Activated CD4-positive, alpha-beta T cell treated with anti-CD3 and anti-CD28 coated beads, Interleukin-2, Interleukin-4, amounts not matched to agents 100 ng/mL and 50 ng/mL, durations not matched to agents 16 hours and 8 hours (primary cell): ENCODE measurements at places on chromosomes 5 and 9.

GRCh38 chr9:88852794-88853193, 138.5 kb upstream of the S1PR3 start:
- DNase-seq = no peak

GRCh38 chr9:80932947-80933780, 756.2 kb downstream of the TLE1 start:
- no peak for DNase-seq

DNA sequence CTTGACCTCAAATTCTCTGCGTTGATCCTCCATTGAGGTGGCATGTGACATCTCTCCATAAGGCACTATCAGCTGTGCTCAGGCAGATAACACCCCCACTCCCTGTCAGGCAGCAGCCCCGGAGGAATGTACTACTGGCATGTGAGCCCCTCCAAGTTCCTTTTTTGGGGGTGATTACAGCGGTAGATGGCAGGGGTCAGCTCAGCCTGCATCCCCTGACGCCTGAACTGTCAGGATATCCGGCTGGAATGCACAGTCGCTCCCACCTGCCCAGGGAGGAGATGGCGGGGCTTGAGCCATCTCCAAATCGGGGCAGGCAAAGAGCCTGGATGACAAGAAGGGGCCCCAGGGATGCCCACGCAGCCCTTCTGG, 40.8 kb downstream of the FAM78A start:
- no peak for DNase-seq

GRCh38 chr5:52987711-52988331, 1.3 kb upstream of the ITGA2 start:
- DNase-seq = peak; percentile 29

- DNase-seq = no peak
These were observed 4.5 kb downstream of the LTC4S start for GRCh38 chr5:179798144-179798770.
